ENCODE measurements at places on chromosomes 2 and 18.

DNA sequence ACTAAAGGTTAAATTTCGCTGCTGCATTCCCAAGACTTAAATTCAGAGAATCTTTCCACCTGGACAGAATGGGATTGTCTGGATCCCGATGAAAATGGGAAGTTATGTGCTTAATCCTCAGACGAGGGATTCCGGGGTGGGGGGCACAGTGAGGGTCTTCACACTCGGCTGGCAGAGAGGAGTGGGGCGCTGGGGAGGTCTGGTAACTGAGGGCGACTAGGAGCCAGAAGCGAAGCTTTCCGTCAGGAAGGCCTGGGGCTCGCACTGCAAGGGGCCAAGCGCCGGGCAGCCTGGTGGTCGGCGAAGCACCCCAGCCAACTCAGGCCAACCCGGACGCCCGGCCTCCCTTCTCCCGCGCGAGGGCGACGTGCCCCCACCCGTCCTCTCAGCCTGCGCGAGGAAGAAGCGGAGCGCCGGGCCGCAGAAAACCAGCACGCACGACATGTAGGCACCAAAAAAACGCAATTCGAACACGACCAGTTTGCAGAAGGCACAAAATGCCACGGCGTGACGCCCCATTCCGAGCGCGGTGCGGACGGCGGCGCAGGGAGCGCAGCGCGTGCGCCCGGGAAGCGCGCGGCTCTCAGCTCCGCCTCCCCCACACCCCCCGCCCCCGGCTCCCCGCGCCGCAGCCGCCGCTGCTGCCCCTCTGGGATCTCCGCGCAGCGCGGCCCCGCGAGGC lies 188.1 kb downstream of the ZEB2 start:
- peak; percentile 54 for DNase-seq

- no peak for DNase-seq
Measured at GRCh38 chr18:59180150-59180845, 39.7 kb upstream of the GRP start.

GRCh38 chr18:61543518-61543917 lies 210.3 kb downstream of the CDH20 start:
- no peak for DNase-seq

DNA sequence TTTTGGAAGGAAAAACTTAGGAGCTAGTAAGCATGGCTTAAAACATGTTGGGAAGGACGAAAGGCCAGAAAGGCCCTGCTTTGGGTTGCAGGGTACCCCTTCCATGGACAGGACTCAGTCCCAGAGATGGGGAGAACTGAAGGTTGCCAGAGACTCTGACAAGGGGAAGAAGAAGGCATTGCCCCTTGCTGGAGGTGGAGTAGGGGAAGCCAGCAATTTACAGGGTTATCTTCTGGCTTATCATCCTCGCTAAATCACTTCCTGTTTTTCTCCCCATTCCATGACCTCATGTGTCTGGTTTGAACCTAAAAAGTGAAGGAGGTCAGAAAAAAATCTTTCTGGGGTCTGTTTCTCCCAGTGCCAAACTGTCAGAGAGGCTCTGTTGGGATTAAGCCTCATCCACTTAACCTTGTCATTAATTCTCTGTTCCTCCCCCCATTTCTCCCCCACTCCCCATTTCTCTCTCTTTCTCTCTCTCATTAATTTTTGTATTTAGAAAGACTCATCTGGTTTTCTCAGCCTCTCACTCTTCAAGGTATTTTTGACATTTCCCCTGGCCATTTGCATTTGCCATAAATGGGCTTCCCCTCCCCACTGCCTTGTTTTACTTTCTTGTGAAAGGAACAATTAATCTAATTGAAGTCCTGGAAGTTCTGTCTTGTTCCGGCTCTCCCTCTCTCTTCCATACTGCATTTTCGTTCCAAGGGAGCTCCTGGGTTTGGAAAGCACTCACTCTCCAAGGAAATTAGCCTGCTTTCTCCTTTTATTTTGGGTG lies 17.4 kb downstream of the NRP2 start:
- no peak for DNase-seq

DNA sequence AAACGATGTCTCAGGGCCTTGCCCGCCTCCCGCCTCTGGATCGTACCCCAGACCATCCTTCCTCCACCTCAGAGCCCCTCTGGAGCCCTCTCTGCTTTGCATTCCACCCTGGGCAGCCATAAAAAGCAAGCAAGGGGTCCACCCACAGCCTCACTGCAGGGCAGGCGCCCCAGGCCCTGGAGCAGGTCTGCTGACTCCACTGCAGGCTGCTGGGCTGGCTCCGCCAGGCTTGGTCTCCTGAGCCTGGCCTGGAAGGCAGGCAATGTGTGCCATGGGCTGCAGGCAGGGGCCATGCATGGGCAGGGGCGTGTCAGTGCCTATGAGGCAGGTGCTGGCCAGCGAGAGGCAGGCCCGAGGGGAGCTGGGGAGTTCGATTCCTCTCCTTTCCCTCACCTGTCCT lies 186.0 kb downstream of the ANKRD30B start:
- no peak for DNase-seq

DNA sequence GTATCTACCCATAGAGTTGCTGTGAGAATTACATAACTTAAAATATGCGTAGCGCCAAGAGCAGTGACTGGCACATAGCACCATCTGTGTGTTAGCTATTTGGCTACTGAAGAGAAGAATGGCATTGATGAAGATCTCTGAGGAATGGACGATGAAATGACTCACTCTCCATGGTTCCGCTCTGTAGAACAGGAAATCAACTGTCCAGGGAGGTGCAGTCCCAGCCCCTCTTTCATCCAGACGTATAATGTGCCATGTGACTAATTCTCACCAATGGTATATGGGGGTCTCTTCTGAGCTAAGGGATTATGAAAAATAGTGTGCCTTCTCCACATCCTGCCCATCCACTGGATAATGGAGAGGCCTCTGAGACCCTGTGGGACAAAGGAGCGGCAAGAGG lies 254.8 kb downstream of the CYP26B1 start:
- DNase-seq, result no peak

DNA sequence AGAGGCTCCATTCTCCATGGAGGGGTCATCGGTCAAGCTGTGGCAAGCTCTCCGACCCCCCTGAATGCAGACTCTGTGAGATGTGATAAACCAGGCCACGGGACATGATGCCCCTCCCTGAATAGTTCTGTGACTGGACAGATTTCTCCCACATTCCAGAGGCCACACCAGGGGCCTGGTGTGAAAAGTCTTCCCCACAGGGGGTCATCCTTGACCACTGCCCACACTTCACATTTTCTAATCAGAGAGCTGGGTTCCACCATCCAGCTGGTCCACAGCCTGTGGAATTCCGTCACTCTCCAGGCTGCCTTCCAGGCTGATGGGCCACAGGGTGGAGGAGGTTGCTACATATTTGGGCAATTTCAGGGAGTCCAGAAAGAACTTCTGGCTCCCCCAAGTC lies 51.3 kb upstream of the CYRIA start:
- no peak for DNase-seq

GRCh38 chr2:141109633-141110032 lies 1021.2 kb downstream of the LRP1B start:
- no peak for DNase-seq

DNA sequence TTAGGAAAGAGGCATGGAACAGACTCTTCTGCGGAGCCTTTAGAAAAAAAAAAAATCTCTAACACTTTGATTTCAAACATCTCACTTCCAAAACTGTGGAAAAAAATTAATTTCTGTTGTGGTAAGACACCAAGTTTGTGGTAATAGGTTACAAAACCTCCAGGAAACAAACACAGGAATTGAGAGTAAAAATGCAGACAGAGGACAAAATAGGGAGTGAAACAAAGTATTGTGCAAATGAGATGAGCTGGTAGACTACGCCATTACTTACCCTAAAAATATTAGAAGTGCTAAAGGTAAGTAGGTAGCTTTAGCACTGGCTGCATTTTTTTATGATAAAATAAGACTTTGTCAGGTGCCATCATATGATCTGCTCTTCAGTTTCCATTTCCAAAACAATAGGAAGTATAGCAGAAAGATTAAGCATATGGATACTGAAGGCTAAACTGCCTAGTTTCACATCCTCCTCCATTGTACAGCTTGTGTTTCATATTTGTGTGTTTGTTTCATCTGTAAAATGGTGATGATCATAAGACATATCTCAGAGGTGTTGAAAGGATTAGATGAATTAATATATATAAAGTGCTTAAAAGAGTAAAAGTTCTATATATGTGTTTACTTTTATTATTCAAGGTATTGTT lies 309.2 kb downstream of the NR4A2 start:
- no peak for DNase-seq

- DNase-seq, result no peak
Measured at GRCh38 chr18:51716277-51716676, 518.8 kb upstream of the MEX3C start.

DNA sequence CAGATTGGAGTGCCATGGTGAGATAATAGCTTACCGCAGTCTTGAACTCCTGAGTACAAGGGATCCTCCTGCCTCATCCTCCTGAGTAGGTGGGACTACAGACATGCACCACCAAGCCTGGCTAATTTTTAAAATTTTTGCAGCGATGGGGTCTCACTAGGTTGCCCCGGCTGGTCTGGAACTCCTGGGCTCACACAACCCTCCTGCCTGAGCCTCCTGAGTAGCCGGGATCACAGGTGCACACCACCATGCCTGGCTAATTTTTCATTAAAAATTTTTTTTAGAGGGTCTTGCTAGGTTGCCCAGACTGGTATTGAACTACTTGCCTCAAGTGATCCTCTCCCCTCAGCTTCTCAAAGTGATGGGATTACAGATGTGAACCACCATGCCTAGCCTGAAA lies 27.8 kb downstream of the RAB31 start:
- no peak for DNase-seq

GRCh38 chr2:133591164-133591563 lies 22.9 kb upstream of the NCKAP5 start:
- no peak for DNase-seq

DNA sequence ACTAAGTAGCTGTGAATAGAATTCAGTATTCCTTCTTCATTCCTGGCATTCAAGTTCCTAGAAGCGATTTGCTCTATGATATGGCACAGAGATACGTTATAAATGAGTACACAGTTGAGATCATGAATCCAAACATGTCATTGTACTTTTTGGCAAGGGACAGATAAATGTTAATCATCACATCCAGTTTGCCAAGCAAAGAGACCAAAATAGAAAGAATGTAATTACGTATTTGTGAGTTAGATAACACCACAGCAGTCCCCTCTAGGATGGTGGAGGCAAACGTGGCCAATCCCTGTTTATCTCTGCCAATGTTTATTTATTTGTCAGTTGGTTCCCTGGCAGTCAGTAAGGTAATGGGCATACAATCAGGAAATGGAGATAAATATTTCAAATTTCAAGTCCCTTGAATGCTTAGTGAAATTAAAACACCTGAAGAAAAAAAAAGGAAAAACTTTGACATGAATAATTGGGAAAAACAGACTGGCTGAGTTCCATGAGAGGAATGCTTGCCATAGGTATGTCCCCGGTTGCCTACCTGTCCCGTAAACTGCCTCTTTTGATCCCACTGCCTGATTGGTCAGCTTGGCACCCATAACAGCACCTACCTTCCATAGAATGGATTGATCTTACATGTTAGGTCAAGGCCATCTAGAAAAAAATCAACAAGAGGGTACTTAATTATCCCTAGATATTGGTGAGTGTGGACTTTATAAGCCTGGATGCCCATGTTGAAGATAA lies 451.1 kb upstream of the NETO1 start:
- DNase-seq, result no peak

DNA sequence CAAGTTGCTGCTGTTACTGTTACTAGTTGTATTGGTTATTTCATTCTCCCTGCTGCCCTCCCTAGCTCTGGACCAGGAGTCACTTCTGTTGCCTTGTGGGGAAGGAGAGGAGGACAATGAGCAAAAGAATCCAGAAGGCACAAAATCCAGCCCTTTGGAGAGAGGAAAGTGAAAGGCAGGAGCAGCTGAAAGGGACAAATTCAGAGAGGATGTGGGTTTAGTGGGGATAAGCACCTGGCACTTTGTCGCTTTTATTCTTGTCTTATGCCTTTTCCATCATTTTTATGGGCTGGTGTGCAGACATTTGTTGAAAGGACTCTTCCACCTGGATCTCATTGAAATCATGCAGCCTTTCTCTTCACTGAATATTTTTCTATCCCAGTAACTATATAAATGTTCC lies 24.3 kb upstream of the LTBP1 start:
- DNase-seq, result no peak

- DNase-seq, result no peak
Measured at GRCh38 chr2:241564596-241565410, 6.3 kb downstream of the BOK start.
